Heart right ventricle (tissue), 16 donors: ENCODE measurements at places on chromosomes 4 and X. TPM values are rescaled to one million over a fixed set of nuclear protein-coding genes. Genes with fewer than 3 reads are reported as not detected.

NHSL2 gene
- 4.7 TPM for total RNA-seq

MAGEC2 gene
- not detected for total RNA-seq

SOD3 gene
- 106 TPM for total RNA-seq

CDKL2 gene
- 0.18 TPM for total RNA-seq

GRCh38 chr4:101277671-101278070, 69.7 kb downstream of the PPP3CA start:
- no peak for DNase-seq

DNA sequence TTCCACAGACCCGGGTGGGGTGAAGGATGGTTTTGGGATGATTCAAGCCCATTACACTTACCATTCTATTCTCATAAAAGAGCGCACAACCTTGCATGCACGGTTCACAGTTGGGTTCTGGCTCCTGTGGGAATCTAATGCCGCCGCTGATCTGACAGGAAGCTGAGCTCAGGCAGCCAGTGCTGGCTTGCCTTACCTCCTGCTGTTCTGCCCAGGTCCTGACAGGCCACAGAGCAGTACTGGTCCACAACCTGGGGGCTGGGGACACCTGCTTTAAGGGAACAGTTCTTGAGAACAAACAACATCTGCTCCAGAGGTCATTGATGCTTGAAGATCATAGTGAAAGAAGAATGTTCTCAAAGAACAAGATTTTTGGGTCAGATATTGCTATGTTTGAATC, 8.0 kb upstream of the HS3ST1 start:
- DNase-seq, result no peak

DNA sequence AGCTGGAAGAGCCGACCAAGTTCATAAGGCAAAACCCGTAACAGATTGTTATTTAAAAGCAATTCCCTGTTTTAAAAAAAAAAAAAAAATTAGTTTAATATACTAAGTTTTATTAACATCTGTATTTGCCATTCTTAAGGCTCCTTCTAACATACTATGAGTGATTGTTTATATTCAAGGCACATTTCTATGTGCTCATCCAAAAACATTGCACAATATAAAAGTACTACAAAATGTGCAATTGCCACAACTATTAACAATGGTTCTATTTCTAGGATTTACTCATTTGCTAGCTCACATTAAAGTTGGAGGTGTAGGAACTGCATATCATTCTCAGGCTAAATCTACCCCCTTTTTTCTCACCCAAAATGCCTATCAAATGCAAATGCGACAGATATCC, 46.1 kb downstream of the CNOT6L start:
- no peak for DNase-seq

- no peak for DNase-seq
These were observed 36.9 kb downstream of the SULT1E1 start for GRCh38 chr4:69823048-69823447.

DNA sequence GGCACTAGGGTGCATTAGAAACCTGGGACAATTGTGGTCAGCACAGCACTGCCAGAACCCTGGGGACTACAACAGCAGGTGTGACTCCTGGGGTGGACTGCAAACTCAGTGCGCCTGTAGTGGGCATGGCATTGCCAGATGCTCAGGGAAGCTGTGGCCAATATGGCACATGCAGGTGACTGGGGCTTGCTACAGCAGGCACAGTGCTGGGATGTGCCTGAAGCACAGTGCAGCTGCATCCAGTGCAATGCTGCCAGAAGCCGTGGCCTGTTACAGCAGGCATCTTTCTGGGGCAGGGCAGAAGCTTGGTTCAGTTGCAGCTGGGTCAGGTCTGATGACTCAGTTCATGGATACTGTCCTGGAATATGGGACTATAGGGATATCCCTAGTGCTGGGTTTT, 445.8 kb downstream of the CCSER1 start:
- DNase-seq, result no peak

GRCh38 chr4:5955856-5956255, 62.4 kb downstream of the C4orf50 start:
- no peak for DNase-seq

DNA sequence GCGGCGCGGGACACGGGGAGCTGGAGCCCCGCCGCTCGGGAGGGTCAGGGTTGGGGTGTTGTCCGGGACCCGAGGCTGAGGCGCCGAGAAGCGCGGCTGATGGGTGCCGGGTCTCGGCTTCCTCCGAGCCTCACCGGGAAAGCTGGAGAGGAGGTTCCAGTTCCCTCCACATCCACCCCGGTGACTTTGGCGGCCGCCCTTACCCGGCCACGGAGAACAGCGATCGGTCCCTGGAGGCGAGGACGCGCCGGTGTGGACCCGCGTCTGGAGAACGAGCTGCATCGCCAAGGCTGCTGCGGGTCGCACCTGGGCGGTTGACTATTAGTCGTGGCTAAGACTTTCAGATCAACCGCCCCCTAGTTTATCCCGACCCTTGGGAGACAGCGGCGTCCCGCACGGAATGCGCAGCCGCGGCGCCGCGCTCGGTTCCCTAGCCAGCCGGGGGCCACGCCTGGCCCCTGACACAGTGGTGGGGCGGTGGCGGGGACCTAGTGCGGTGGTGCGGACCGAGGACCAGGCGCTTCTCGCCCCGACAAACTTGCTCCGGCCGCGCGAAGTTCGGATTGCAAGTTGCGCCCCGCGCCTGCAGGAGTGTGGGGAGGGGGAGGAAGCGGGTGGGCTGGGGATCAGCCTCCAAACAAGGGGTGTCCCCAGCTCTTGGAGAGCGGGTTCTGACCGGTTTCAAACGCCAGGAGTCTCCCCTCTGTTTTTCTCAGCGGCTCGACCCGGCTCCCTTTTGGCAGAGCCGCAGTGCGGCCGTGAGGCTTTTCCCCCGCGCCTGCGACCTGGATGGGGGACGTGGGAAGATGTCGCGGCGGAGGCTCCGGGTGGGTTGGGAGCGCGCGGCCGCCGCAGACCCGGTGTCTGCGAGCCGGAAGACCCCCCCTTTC, 568 bp downstream of the FHDC1 start:
- no peak for DNase-seq

- no peak for DNase-seq
These were observed 238.7 kb upstream of the KCNIP4 start for GRCh38 chr4:22187203-22187820.
